ENCODE measurements at places on chromosomes 13 and 19.

DNA sequence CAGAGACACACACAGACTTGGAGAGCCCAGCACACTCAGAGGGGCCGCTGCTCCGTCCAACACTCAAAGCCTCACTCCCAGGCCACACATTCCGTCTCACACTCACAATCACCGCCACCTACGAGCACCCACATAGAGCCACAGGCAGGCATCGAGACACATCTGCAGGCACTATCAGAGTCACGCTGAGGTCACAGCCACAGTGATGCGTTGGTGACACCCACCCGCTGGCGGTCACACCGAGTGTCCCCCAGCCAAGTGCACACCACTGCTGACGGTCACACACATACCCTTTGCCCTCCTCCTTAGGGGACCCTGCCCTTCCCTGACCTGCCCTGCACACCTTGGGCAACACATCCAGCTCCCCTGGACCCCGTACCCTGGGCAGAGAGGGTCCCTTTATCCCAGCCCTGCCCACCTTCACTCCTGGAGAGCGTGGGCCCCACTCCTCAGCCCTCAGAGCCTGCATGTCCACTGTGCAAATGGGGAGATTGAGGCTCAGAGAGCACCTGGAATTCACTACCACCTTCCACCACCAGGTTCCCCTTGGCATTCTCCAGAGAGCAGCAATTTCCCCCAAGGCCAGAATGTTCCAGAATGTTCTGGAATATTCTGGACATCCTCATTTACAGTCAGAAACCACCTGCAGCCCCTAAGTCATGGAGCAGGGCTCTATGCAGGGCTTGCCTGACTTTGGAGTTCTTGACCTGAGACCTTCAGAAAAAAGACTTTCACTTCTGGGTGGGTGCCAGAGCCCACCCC, 5.4 kb downstream of the FUT5 start:
- no peak for DNase-seq

GRCh38 chr19:41521931-41522555, 53.9 kb upstream of the CEACAM21 start:
- no peak for DNase-seq

DNA sequence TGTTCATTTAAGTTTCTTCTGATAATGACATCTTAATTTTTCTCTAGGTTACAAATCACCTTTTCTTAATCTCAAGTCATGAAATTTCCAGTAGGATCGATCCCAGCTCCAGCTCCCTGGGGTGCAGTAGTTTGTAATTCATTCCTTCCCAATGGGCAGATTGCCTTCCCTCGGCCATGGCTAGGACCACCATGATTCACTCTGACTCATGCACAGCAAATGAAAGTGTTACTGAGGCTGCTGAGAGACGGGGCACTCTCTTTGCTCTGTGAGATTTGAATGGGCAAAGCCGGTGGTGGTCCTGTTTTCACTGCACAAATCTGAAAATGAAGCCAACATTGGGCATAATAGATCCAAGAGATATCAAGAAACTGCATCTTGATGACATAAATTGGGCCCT, 202.8 kb upstream of the IRS2 start:
- DNase-seq: no peak

DNA sequence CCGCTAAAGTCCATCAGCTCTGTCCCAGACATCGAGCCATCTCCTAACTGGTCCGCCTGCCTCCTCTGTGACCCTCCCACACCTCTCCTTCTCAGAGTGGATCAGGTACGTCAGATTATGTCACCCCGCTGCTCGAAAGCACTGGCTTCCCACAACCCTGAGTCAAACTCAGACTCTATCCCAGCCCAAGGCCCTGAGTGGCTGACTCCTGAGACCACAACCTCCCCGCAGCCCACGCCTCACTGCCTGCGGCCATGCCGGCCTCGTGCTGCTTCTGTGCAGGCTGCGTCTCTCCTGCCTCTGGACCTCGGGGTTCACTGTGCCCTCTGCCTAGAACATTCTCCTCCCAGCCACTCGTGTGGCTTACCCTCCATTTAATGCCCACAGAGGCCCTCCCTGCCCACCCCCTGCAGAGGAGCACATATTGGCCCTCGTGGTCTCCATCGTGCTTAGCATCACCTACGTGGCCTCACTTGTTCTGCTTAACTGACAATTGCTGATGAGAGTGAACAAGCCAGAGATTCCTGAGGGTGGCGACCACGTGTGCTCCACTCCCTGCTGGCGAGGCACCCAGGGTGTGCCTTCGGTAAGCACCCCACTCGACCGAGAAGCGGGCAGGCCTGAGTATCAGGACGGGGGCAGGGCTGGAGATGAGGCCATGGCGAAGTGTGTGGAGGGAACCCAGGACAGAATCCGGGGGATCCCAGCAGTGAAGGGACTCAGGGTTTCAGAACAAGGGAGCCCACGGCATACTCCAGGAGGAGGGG, 13.5 kb upstream of the FKRP start:
- peak; percentile 32 for DNase-seq

DNA sequence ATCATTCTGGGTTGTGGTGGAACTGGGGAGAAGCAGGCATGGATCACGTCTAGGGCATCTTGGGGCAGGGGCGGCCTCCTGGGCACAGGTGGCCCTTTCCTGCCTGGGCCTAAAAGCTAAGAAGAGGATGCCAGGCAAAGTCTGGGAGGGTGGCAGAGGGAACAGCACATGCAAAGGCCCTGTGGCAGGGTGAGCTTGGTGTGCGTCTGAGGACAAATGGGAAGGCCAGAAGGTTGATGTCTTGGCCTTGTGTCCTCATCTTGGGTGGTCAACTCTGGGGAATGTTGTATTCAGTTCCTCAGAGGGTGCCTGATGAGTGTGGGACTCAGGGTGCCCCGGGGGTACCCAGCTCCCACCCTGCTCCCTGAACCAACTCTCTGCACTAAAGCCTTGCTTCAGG, 5.4 kb upstream of the PLK5 start:
- DNase-seq: no peak

- no peak for DNase-seq
Measured at GRCh38 chr13:95199896-95200295, 101.4 kb downstream of the ABCC4 start.

- no peak for DNase-seq
Measured at GRCh38 chr13:107208889-107209288, 641.0 kb upstream of the ARGLU1 start.

- DNase-seq: no peak
Measured at GRCh38 chr13:81442904-81443303, 1102.0 kb upstream of the SPRY2 start.

GRCh38 chr13:32173881-32174280, 141.3 kb downstream of the ZAR1L start:
- no peak for DNase-seq

DNA sequence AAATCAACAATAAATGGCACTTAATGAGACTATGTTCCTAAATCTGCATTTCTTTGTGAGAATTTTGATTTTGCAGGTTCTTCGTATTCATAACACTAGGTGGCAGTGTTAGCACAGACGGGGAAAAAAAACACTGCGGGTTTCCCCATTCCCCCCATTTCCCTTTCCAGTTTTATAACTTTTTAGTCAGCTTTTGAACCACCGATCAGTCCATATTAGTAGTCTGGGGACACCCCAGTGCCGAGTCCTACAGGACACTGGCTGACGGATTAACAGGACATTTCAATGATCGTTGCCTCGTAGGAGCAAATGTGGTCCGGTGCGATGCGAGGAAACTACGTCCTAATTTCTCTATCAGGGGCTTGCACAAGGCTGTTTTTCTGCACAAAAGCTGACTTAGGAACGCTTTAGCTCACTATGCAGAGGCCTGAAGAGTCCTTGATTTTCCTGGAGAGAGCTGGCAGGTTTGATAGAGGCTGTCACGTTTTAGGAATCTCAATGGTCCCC, 234.3 kb downstream of the LMO7 start:
- peak; percentile 46 for DNase-seq

DNA sequence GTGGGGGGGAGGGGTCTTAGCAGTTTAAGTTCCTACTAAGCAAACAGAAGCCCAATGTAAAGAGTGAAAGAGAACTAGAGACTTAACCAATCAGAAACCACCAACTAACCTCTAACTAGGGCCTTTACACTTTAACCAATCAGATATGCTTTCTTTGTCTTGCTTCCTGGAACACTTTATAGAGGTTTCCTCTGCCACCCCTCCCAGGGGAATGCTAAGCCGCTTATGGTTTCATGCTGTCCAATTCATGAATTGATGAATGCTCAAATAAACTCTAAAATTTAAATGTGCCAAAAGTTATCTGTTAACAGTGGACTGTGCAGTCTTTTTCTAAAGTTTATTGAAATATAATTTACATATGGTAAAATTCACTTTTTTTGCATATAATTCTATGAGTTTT, 33.9 kb upstream of the LATS2 start:
- no peak for DNase-seq

GRCh38 chr13:97570442-97570841, 136.5 kb downstream of the RAP2A start:
- no peak for DNase-seq

GRCh38 chr19:5932609-5933262, 18.7 kb downstream of the CAPS start:
- DNase-seq: no peak

DNA sequence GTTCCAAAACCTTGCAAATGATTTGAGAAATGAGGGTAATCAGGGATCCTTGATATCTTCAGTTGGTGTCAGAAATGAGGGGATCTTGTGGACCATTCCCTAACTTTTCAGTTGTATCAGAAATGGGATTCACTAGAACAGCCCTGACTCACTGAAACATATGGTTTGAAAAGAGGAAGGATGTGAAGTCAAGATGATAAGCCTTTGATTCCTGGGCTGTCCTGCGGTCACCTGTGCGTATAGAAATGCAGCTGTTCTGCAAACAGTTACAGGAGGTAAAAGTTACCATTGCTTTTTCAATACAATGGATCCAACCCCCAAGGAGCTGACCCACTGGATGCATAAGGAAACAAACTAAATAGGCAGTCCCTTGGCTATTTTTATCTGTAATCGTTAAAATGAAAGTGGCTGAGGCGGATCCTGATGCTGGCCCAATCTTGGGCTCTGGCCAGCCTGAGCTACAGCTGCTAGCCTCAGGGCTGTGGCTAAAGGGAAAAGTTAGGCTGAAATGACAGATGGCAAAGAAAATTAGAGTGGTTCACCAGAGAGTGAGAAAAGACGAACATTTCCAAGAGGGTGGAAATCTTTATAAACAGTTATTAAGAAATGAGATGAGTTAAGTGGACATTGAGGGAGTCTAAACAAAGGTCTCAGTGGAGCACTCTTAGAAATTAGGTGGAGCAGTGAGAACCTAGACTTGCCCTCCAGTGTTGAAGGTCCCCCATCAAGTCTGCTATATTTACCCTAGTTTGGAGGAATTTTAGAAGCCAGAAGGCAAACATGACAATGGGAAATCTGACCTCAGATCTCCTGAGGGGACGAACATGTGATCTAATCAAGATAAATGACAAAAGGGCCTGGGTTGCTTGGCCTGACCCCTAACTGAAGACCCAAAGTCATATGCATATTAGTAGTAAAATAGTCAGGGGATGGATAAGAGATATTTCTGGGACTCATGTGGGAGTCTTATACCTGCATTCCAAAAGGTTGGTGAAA, 7.6 kb downstream of the SIGLECL1 start:
- DNase-seq: no peak

DNA sequence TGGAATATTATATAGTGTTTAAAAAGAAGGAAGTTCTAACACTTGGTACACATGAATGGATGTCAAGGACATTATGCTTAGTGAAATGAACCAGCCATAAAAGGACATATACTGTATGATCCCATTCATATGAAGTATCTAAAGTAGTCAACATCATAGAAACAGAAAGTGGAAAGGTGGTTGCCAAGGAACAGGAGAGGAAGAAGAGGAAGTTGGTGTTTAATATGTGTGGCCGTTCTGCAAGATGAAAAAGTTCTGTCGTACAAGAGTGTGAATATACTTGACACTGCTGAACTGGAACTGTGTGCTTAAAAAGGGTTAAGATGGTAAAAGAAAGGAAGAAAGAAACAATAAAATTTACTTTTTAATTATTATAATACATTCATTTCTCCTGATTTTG, 33.1 kb upstream of the C1QTNF9 start:
- no peak for DNase-seq

GRCh38 chr13:41402691-41403511, 54.4 kb upstream of the RGCC start:
- peak; percentile 43 for DNase-seq

- DNase-seq: no peak
Measured at GRCh38 chr19:399370-399769, 9.6 kb downstream of the C2CD4C start.

GRCh38 chr19:36028313-36029041, 4.2 kb downstream of the CLIP3 start:
- no peak for DNase-seq

GRCh38 chr19:48149430-48149829, 20.7 kb downstream of the LIG1 start:
- DNase-seq: no peak

GRCh38 chr13:90750021-90750420, 597.5 kb upstream of the MIR17HG start:
- no peak for DNase-seq

DNA sequence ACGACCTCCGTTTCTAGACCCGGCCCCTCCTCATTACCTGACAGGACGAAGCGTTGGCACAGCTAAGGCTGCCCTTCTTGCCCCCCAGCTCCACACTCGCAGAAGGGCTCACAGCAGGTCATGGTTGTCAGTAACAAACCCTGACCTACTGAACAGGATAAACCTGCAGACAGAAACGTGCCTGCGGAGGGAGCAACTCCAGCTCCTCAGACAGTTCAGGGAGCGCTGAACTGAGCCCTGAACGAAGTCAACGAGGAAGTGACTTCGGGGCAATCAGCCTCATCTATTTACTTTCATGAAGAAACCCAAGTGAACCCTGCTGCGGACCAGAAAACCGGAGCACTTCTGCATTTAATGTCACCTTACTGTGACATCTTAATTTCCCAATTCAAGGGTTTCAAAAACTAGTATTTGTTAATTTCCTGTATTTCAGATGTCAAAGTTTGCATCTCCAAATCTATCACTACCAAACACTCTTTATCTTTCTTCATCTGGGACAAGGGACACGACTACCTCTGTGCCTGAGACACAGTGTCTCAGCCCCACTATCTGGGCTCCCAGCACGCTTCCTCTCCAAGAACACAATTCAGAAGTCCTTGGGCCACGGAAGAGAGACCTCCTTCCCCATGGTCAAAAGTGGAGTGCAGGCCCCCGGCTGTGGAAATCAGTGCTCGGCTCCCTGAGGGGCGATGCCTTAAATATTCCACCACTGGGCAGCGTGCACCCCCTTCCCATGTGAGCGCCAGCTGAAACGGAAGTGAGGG, 40.2 kb downstream of the CARS2 start:
- DNase-seq: no peak

GRCh38 chr19:38234615-38235014, 10.6 kb upstream of the DPF1 start:
- no peak for DNase-seq

DNA sequence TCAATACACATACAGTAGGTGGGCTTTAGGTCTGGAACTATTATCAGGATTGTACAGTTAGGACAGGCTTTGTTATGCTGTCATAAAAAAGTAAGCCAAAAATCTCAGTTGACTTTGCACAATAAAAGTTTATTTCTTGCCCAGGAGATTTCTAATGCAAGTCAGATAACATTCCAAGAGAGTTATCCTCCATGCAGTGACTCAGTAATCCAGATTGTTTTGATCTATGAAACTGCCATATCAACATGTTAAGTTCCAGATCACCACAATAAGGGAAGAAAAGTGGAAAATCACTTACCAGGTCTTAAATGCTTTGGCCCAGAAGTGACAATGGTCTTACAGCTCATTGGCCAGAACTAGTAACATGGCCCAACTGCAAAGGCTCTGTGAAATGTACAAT, 636.2 kb upstream of the KLF12 start:
- no peak for DNase-seq
